Activated CD4-positive, alpha-beta T cell treated with anti-CD3 and anti-CD28 coated beads, Interleukin-2, Interleukin-4, amounts not matched to agents 100 ng/mL and 50 ng/mL, durations not matched to agents 16 hours and 8 hours (primary cell): ENCODE measurements at places on chromosomes 3 and 15.
A peak's percentile ranks its signal among the peaks of the same experiment; 100 is the strongest.

DNA sequence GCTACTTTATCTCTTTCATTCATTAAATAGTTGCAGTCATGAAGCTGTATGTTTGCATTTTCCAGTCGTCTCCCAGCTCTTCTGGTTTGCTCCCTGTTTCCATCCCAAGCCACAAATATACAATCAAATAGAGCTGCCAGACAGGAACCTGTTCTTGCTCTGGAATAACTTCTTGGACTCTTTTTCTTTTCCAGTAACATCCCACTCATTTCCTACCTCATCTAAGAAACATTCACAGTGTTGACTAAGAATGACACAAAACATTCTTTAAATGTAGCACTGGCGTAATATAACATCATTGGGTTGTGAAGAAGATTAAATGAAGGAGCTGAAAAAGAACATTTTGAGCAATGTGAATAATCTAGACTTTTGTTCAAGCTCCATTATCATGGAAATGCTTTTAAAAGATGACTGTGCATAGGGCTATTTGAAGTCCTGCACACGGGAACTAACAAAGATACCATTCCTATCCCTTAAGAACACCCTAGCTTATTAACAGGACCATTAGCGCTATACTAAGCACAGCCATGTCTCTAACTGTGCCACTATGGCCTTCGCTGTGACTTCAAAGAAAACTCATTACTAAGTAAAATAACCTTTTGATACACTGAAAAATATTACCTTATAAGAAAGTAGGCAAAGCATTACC lies 574.0 kb downstream of the NAALADL2 start:
- DNase-seq = no peak

- peak; percentile 84 for DNase-seq
Measured at GRCh38 chr3:30620402-30621360, 14.3 kb downstream of the TGFBR2 start.

GRCh38 chr3:88150371-88150770 lies 612 bp downstream of the C3orf38 start:
- DNase-seq = peak; percentile 15

GRCh38 chr3:34725774-34726173 lies 913.6 kb upstream of the ARPP21 start:
- no peak for DNase-seq

DNA sequence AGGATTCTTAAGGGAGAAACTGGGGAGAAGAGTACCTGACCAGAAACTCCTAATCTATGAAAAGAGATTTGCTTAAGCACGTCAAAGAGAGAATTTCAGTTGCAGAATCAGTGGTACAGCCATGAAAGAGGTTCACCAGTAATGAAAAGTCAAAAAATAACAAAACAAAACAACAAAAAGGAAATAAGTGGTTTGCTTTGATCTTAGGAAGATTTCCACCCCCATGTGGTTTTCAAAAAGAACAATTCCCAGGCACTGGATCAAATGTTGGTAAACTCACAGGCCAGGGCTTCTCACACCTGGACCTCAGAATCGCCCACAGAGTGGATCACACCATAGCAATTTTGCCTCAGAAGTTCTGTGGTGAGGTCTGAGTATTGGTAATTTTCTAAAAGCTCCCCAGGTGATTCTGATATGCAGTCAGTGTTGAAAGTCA lies 67.5 kb downstream of the TMEM39A start:
- DNase-seq = peak; percentile 38

DNA sequence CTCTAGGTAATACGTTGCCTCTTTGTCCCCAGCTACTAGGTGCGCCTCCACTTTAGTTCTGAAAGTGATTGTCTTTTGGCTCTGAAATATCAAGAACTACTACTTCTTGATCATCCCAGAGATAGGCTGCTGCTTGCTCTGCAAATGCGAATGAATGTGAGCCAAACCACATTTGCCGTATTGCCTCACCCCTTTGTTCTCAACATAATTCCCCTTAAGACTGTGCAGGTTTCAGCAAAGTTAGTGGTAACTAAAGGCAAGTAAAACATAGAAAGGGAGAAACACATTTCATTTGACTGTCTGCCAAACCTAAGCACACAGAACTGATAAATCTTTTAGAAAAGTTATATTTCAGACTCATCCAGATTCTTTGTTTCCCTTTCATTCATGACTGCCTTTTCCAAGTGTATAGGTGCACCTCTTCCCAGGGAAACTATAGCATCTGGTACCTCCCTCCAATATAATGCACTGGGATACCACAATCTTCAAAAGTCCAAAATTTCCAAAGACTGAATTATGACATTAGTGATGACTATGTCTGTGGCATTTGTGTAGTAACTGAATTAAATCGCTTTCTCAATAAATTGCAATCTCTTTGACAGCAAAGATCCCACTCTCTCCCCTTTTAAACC lies 720.6 kb upstream of the CBLB start:
- no peak for DNase-seq

GRCh38 chr15:90059208-90059985 lies 42.9 kb downstream of the IDH2 start:
- peak; percentile 88 for DNase-seq

GRCh38 chr3:37622999-37623883 lies 238.4 kb upstream of the CTDSPL start:
- no peak for DNase-seq

GRCh38 chr3:53236112-53236841 lies 19.5 kb downstream of the TKT start:
- no peak for DNase-seq

- DNase-seq = no peak
Measured at GRCh38 chr15:70077188-70078147, 20.2 kb downstream of the TLE3 start.

DNA sequence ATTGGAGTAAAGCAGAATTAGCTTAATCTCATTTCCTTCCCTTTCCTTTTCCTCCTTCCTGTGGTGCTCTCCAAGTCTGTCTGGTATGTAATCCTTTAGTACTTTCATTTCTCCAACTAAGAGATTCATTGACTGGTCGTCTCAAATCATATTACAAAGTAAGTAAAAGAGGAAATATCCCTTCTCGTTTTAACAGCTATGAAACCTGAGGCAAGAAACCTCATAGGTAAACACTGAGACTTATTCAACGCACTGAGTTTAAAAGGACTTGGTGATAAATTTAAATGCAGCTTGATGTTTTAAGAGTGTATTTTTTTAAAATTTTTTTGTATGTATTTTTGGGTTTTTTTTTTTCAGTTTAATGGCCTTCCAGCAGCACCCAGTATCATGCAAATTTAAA lies 117.2 kb upstream of the LRRC3B start:
- no peak for DNase-seq

GRCh38 chr3:42175386-42176240 lies 84.5 kb downstream of the TRAK1 start:
- no peak for DNase-seq

DNA sequence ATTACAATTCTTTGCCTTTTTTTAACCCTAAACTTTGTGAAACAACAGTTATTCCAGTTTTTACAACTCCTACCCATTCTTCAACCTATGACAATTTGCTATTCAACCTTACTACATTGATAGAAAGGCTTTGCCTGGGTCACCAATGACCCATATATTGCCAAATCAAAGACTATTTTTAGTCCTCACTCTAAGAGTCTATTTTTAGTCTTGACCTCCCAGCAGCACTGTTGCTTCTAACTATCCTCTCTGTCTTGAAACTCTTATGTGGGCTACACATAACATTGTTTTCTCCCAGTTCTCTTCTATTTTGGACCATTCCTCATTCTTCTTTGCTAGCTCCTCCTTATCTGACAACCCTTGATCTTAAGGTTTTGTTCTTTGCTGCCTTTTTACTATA lies 71.4 kb downstream of the C3orf80 start:
- DNase-seq = no peak

DNA sequence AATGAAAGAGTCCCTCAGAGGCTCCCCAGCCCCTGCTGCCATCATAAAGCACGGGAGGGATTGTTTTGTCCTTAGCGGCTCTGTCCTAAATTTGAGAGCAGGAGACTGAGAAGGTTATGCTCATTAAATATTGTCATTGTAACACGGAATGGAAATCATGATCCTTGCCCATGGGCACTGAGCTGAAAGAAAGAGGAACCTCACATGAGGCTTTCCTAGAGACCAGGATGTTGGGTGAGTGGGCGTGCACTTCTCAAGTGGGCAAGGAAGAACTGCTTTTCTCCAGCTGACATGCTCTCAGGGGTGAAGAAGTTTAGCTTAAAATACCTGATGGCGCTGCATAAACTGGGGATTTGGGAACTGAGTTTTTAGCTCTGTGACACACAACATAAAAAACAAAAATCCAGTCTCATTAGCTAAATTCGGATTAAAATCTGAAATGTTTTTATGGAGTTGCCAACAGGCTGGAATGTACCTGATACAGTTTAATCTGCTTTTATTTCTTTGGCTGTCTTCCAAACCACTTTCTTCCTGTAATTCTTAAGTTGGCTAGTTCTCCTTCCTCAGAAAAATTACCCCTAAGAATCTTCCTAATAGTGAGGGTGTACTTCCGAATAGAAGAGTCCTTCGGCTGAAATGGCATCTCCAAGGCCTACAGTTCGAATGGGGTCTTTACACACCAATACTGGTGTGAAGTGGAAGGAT lies 31.7 kb downstream of the ADPGK start:
- DNase-seq = no peak

- no peak for DNase-seq
Measured at GRCh38 chr15:75032395-75032794, 9.0 kb downstream of the PPCDC start.

DNA sequence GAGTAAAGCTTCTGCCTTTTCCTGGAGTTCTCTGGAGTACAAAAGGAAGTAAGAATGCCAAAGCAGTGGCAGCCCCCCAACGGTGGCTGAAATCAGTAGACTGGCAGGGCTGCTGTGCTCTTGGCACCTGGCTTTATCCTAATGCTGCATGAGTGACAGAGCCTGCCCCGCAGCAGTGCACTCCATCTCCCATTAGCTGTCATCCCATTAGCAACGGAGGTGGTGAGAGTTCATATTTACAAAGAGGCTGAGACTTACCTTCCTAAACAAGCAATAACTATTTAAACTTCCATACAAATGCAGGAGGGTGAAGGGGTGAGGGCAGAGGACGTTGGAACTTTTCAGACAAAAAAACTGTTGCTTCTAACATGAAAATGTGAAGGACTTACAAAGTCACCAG lies 51.9 kb downstream of the SERPINI1 start:
- DNase-seq = no peak

DNA sequence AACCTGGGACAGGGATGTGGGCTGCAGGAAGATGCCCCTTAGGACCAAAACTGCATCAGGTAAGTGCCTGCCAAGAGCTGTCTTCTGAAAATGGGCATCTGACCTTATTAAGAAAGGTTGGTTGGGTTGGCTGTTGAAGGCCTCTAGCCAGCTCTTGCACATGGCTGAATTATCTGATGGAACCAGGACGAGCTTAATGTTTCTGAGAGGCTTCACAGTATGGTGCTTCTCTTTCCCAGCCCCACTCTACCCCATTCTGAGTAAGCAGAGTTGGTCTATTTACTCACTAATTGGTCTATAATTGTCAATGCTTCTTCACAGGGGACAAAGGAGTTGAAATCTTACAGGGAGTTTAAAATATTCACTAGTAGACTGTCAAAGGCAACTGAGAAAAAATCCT lies 48.4 kb downstream of the DTWD1 start:
- DNase-seq = no peak

GRCh38 chr3:117887901-117888300 lies 1146.7 kb downstream of the IGSF11 start:
- DNase-seq = no peak

GRCh38 chr3:13549623-13550422 lies 898 bp downstream of the FBLN2 start:
- DNase-seq = no peak

DNA sequence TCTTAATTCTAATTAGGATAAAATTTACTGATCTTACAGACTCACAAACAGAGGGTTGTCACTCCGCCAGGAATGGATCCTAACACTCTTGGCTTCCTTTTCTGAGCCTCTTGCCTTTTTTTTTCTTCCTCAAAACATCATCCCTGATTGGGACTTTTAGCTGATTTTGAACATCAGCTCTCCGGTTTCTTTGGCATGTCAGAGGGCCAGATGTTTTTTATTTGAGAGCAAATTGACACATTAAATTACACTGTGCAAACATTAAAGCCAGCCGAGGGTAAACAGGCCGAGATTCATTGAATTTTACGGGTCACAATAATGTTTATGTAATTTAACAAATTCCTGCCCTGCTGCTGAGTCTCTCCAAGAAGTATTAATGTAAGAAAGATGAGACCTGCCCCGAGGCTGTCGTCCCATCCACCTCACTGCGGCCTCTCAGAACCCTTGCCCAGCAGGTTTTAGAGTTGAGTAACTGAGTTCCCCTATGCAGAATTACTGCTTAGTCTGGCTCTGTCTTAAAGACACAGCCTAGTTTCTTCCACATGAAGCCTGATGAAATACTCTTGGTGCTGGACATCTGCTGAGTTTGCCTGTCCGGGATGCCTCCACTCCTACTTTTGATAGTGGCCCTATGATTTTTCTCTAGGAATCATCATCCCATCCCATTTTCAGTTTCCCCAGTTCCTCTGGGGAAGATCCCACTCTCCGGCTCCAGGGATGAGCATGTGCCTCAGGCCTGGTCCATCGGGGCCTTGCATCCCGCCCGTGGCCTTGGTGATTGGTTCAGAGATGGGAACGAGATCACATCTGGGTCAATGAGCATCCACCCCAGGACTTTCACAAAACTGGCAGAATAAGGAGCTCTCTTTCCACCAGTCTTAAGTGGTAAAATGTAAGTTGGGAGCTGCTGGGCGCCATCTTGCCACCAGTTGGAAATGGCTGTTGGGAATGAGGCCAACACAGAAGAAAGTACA lies 226.6 kb upstream of the TLE3 start:
- no peak for DNase-seq

DNA sequence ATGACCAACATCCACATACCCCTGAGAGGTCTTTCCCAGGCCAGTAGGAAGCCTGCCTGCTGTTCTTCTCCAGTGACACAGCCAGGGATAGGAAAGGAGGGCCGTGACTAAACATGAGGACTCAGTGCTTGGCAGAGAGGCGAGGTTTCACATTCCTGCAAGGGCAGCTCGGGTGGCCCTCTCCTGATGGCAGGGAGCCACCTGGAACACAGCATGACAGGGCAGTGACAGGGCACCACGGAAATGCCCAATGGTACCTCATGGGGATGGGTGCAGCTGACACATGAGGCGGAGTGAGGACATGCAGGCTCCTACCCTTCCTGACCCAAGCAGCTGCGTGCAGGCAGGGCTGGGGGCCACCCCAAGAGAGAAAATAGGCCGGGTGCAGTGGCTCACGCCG lies 7.4 kb upstream of the TGM5 start:
- no peak for DNase-seq
